NCI-H2081 treated with DMSO at 0.1 percent for 48 hours (cell line): ENCODE measurements at places on chromosomes 11 and 22.

DNA sequence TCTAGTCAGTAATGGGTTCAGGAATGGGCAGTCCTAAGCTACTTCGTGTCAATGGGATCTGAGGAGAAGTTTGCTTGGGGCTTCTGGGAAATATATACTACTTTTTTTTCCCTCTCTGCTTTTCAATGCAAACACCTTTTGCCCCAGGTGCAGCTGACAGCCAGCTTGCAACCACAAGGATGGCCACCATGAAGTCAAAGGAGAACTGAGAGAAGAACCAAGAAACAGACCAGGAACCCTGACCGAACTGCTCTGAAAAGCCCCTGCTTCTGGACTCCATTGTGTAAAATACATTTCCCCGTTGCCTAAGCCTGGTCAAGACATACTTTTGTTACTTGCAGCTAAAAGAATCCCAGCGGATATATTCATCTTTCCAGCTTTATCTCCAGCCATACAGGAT is 20.1 kb upstream of the CD44 start:
- no peak for DNase-seq

- peak; percentile 62 for DNase-seq
Measured at GRCh38 chr11:78313181-78313795, 104.3 kb downstream of the GAB2 start.

GRCh38 chr11:65468874-65469333 is 29.9 kb upstream of the MALAT1 start:
- DNase-seq = no peak

- DNase-seq = no peak
Measured at GRCh38 chr11:35811783-35812182, 132.1 kb upstream of the LDLRAD3 start.

GRCh38 chr22:46588279-46589140 is 31.7 kb upstream of the GRAMD4 start:
- no peak for DNase-seq

- no peak for DNase-seq
Measured at GRCh38 chr11:79290761-79291160, 150.1 kb downstream of the TENM4 start.

GRCh38 chr22:42610186-42610585 is 4.5 kb downstream of the POLDIP3 start:
- no peak for DNase-seq

DNA sequence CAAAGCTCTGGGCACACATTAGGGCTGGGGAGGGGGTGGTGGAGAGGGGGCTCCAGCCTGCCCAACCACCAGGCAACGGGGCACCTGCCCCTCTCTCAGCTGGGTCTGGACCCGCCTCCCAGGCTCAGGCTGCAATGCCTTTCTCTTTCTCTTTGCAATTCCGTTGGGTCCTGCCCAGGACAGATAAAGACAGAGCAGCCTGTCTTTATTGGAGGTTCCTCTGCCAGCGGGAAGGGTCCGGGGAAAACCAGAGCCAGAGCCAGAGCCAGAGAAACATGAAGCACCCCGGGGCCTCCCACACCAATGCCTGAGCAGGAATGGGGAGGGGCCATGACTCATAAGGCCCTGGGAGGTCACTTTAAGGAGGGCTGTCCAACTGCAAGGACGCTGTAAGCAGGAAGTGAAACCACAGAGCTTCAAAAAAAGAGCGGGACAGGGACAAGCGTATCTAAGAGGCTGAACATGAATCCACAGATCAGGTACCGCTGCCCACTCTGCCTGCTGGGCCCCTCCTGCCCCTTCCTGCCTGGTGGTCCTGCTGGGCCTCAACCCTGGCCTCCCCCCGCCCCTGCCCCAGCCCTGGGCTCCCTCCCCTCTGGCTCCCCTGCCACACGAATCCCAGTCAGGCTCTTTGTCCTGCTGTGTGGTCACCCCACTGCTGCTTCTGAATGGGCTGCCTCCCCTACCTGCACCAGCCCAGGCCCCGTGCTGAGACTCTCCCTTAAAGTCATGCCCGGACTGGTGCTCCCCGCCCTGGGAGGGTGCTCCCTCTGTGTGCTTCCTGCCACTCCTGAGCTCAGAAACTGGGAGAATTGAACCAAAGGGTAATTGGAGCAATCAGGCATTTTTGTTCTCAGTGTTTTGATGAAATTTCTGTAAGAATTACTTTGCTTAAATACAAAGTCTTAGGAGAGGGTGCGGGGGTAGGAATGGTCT is at the start of gene APOBEC3B:
Gene APOBEC3B, plus strand, starts transcription at position 356 of the 936 bp plus-strand sequence. Its CDS starts 107 bp downstream, at position 463.
- DNase-seq = no peak

DNA sequence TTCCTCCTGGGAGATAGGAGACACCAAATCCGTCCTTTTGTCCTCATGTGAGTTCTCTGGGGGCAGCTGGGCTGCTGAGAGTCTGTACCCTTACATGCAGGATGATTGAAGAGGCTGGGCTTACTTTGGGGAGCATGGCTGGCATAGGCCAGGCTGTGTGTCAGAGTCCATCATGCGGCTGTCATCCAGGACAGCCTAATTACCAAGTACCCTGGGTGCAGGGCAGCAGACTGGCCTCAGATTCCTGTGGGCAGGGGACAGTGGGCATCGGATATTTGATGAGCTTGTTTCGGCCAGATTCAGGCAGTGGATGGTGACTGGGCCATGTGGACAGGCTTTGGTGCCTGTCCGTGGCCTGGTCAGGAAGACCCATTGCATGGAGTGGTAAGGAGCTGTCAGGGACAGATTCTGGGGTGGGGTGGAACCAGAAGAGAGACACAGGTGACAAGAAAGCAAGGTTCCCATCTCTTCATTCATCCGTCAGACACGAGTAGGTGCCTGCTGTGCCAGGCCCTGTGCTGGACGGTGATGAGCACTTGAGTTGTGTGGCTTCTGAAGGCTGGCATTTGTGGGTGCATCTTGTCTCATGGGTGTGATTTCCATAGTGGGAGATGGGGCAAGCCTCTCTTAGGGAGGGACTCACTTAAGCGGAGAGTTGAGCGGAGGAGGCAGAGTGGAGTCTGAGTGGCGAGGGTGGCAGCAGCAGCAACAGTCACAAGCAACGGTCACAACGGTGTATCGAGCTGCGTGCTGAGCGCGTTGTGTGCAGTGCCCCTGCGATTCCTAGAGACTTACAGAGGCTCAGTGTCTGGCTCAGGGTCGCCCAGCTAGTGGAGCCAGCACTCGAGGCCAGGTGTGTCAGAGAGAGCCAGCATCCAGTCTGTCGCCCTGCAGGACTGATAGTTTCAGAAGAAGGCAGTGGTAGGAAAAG is 48.7 kb downstream of the TBC1D22A start:
- DNase-seq = no peak

DNA sequence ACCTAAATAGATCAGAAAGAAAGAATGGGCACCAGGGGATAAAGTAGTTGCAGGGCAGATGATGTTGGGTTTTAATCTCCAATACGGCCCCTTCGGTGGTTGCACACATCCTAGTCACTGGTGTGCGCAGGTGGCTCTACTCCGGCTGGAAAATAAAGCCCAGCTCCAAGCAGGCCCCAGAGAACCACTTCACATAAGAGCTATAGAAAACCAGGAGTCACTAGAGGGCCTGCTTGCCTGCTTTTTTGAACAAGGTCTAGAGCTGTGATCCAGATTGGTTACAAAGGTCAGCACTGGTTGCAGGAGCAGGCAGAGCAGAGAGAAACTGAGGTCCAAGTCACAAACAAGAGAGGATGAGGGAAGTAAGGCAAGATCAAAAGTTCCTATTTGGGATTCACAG is 41.5 kb upstream of the MS4A8 start:
- DNase-seq = peak; percentile 74

DNA sequence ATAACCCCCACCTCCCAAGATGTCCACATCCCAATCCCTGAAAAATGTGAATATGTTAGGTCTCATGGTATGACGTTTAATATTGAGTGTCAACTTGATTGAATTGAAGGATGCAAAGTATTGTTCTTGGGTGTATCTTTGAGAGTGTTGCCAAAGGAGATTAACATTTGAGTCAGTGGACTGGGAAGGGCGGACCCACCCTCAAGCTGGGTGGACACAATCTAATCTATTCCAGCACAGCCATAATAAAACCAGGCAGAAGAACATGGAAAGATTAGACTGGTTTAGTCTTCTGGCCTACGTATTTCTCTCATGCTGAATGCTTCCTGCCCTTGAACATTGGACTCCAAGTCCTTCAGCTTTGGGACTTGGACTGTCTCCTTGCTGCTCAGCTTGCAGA is 315.5 kb downstream of the GUCY1A2 start:
- DNase-seq = no peak

DNA sequence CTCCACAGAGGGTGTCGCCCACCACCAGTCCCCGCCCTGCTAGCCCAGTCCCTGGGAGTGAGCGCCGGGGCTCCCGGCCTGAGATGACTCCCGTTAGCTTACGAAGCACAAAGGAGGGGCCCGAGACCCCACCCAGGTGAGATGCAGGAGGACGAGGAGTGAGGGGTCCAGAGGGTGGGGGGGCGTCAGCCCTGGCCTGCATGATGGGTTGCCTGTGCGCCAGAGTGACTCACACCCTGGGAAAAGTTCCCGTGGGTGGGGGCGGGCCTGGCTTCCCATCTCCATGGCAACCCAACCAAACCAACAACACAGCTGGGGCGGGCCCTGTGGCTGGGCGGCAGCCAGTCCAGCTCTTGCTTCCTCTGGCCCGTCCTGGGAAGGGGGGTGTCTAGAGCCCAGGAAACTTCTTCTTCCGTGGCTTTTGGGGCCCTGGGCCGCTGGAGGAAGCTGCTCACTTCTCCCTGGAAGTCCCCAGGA is 4.5 kb downstream of the GAS2L1 start:
- no peak for DNase-seq

- DNase-seq = no peak
Measured at GRCh38 chr11:19267567-19267966, 26.8 kb upstream of the E2F8 start.

DNA sequence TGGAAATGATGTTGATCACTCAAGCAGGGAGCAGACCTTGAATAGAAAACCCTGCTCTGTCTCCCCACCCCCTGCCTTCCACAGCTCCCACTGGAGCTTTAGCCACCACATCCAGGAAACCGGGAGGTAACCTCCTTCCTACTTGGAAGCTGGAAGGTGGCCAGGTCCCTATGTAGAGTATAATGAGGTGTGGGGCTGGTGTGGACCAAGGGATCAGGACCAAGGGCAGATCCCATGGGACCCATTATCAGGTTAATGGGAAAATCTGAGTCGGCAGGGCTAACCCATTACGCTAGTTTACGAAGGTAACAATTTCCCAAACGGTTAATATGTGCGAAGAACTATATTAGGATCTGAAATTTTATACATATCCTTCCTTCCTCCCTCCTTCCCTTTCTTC is 321.9 kb downstream of the MIAT start:
- DNase-seq = no peak

DNA sequence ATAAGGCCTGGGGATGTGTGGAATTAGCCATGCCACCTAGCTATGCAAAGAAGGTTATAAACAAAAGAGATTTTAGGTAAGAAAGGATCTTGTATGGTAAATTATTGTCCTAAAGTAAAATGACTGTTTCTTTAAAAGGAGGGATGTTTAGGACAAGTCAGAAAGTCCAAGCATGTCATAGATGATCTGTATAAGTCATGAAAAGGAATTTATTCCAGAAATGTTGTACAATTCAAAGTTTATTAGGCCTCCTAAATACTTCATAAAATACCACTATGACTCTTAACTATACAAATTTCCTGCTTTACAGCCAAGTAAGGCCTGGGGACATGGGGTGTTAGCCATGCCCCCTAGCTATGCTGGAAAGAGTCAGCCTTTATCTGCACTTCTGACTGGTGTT is 22.7 kb downstream of the OR5A2 start:
- DNase-seq = no peak

DNA sequence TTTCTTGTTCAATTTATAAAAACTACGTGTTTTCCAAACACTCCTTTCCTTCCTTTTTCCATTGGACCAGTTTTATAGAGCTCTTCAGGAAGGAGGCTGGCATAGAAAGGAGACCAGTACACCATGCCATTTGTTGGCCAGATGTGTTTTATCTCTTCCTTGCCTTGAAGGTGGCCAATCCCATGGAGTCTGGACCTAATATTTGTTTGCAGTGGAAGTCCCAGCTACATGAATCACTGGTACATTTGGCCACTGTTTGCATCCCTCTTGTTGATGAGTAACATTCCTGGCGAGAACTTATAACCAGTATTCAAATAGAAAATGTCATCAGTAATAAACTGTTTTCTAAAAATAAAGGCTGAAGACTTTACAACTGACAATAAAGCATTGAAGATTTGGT is 110.2 kb downstream of the ANO3 start:
- DNase-seq = no peak

DNA sequence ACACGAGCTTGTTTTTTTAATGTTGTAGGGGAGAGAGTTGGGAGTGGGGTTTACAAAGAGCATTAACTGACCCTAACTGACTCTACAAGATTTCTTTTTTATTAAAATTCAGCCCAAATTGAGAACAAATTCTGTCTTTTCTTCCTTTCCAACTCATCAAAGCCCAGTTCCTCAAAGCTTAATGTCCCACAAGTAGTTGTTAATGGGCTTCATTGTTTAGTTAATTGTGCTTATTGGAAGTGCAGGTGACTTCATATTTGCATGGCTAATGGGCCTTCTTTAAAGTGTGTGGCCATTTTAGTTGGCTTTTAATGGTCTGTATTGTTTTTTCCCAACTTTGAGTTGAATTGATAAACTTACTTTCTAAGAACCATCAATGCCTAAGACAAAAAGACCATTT is 39.8 kb downstream of the MPPED2 start:
- no peak for DNase-seq

DNA sequence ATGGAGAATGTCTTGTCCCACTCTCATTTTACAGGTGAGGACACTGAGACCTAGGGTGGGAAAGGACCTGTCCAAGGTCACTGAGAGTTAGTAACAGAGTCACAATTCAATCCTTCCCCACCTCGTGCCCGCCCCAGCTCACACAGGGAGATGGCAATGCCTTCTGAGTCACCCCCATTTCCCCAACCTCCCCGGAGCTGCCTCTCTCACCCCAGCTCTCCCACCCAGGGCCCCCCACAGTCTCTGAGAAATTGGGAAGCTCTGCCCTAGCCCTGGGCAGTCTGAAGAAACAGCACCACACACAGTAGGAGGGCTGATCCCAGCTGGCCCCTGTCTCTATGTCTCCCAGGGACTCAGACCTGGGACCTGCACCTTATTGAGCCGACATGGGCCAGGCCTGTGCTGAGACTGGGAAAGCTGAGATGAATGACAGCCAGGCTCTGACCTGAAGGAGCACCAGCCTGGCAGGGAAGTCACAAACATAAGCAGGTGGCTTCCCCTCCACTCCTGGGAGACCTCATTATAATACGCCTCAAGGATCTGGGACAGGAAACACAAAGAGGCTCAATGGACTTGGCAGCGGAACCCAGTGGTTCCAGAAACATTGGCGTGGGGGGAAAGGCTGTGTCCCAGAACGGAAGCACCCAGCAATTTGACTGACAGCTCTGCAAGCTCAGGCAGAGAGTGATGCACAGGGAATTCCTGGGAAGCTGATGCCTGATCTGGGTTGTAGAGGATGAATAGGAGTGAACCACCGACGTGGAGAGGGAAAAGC is 51.0 kb downstream of the CD6 start:
- no peak for DNase-seq
